Stimulated activated CD8-positive, alpha-beta memory T cell treated with anti-CD3 and anti-CD28 coated beads, Interleukin-12 subunit alpha, Interleukin-12 subunit beta, amount 100 ng/mL, for 1 hour (primary cell): ENCODE measurements at places on chromosomes 6 and 20.

DNA sequence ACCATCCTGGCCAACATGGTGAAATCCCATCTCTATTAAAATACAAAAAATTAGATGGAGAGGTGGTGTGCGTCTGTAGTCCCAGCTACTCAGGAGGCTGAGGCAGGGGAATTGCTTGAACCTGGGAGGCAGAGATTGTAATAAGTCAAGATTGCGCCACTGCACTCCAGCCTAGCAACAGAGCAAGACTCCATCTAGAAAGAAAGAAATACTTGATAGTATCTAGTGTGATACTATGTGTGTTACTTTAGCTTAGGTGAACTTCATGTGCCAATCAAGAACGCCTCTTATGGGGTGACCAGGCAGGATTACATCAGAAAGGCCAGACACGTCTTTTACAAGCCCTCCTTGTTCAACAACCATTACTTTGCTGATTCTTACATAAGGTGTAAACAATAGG is 107.1 kb downstream of the TMEM170B start:
- no peak for DNase-seq

GRCh38 chr20:24825591-24825990 is 123.5 kb upstream of the CST7 start:
- DNase-seq = no peak

GRCh38 chr6:21826023-21826422 is 232.5 kb downstream of the SOX4 start:
- no peak for DNase-seq

DNA sequence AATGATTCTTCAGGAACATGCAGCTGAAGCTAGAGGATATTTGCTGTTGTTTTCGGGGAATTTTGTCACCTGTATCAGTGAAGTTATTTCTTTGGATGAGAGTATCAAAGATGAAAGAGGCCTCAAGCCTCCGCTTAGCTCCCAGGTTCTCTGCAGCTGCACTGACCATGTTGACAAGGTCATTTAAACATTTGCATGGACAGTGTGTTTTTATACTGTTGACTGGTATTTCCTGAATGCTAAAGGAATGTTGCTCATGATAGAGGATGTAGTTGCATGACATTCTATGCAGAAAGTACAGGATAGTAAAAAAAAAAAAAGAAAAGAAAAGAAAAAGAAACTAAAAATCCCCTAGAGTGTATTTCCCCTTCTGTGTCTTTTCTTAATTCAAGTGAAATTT is 165.6 kb upstream of the LAMP5 start:
- no peak for DNase-seq

DNA sequence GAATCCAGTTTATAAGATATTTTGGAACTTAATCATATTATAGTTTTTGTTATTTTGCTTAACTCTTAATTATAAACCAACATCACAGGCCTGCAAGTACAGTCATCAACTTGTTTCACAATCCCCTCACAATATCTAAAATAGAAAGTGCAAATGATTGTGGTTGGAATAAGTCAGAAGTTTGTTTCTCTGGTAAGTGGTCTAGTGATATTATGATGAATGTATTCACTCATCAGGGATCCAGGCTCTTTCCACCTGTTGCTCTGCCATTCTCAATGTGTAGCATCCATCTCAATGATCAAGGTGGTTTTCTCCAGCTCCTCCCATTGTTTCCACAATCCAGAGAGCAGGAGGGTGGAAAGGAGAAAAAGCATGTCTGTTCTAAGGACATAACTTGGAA is 54.2 kb downstream of the OPN5 start:
- DNase-seq = no peak
